ENCODE measurements at places on chromosomes 7 and 10. TPM values are rescaled to one million over a fixed set of nuclear protein-coding genes. Genes with fewer than 3 reads are reported as not detected.

The PANK1 gene
- 3.5 TPM for total RNA-seq

The CALCR gene
- 0.64 TPM for total RNA-seq

The GOLGA7B gene
- 4.1 TPM for total RNA-seq

The PDE6C gene
- not detected for total RNA-seq

The CSTF2T gene
- total RNA-seq = 20.1 TPM

The WAPL gene
- total RNA-seq = 38.0 TPM

The DNAH11 gene
- total RNA-seq = 0.28 TPM

DNA sequence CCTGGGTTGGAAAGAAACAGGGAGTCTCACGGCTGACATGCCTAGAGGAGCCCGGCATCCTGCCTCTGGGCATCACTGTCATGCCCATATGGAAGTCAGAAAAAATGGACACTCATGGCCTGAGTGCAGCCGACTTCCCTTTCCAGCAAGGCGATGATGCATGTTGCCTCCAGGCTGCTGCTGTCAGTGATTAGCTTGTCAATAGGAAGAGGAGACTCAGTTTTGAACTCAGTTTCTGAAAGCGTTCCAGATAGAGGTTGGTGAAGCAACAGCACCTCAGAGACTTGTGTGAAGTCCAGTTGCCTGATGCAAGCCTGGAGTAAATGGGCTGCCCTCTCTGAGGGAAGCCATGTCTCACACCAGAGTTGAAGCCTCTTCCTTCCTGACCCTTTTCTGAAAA, 148.4 kb downstream of the TPST1 start:
- DNase-seq = no peak

GRCh38 chr7:64876792-64877713, 26.0 kb upstream of the ZNF273 start:
- peak; percentile 68 for DNase-seq

DNA sequence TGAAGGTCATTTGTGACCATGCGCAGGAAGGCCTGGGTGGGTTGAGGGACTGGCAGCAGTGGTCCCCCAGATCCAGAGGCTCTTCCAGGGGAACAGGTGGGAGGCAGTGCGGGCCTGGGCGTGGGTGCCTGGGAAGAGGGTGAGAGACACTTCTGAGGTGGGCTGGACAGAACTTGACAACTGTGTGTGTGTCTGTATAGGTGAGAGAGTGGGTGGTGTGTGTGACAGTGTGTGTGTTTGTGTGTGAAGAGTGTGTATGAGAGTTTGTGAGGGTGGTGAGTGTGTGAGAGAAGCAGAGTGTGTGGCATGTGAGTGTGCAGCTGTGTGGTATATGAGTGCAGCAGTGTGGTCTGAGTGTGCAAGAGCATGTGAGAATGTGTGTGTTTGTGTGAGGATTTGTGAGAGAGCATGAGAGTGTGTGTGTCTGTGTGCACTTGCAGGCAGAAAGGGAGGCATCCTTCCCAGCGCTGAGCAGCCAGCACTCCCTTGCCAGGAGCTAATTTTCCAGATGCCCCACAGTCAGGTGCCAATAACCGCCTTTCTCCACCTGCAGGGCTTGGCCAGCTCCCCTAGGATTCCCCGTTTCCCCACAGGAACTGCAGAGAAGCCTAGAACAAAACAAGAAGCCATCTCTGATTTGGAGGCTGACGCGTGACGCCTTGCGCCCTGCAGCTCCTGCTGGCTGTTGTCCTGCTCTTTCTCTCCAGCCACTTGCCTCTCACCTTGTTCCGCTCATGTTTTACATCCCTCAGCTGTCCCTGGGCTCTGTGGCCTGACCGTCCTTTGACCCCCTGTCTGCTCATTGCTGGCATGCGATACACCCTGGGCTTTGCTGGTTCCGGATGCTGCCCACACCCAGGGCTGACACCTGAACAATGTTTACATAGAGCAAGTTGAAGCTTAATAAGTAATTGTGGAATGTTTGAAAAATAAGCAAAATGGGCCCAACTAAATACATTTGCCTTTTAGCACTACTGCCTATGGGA, 88.0 kb downstream of the TMEM178B start:
- no peak for DNase-seq

GRCh38 chr7:114086914-114087652, 168.3 kb upstream of the PPP1R3A start:
- DNase-seq = no peak

GRCh38 chr7:142745091-142745635, 4.1 kb upstream of the PRSS1 start:
- no peak for DNase-seq

DNA sequence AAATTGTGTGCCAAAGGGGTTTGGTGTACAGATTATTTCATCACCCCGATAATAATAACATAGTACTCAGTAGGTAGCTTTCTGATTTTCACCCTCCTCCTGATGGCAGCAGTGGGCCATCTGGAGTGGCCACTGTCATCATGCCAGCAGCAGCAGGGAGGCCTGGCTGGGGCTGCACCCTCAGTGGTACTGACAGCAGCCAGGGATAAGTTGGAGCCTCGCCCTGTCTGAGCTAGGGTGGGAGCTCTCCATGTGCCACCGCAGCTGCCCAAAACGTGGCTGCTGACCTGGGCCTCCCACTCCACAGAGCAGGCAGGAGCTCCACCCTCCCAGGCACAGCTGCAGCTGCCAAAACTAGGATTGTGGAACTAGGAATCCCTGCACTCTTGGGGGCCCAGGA, 700.8 kb upstream of the KCND2 start:
- DNase-seq = no peak

DNA sequence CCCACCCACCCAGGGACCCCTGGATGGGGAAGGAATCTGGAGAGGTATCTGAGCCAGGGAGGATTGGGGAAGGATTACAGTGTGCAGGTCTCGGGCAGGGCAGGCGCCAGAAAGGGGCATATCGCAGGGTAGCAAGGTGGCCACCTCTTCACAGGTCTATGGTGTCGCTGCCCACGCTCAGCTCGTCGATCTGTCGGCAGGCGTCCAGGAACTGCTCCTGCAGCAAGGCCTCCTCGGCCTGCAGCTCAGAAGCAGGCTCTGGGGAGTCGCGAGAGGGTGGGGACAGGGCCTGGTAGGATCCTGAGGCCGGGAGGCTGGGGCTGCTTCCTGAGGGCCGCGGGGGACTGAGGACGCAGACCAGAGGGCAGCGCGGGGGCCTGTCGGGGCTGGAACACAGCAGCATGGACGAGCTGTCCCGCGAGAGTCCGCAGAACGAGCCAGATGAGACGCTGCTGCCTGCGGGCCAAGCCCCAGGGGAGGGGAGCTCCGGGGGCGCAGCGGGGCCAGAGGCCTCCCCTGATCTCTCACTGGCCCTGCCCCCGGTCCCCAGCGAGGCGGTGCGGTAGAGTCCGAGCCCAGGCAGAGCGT, 7.1 kb upstream of the RBM28 start:
- no peak for DNase-seq

DNA sequence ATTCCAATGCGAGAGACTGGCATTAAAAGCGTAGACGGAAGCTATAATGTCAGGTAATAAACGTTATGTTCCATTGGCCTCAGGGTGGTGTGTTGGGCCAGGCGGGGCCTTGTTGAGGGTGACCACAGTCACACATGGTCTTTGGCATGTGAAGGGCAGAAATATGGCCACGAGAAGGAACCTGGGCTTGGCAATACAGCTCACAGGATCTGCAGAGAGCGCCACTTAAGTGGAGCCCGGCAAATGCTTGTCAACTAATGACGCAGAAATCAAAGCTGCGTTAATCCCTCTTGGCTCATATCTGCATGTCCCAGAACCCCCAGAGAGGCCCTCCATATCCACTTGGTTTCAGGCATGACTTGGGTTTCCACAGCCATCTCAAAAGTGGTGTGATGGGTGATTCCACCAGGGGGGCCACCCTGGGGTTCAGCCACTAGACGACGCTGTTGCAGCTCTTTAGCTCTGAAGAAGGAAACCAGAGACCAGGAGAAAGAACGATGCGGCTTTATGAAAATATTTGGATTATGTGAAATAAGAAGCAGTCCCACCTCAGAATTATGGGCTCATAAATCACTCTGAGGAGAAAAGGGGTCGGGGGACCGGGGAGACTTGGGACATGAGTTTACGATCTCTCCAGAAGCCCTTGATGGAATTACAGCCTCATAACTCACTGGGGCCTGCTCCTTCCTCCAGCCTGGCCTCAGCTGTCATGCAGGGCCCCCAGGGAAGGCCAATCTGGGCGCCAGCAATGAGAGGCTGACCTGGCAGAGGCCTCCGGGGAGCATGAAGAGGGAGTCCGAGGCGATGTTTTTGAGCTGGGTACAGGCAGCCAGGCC, 462.5 kb downstream of the PLXNA4 start:
- no peak for DNase-seq

DNA sequence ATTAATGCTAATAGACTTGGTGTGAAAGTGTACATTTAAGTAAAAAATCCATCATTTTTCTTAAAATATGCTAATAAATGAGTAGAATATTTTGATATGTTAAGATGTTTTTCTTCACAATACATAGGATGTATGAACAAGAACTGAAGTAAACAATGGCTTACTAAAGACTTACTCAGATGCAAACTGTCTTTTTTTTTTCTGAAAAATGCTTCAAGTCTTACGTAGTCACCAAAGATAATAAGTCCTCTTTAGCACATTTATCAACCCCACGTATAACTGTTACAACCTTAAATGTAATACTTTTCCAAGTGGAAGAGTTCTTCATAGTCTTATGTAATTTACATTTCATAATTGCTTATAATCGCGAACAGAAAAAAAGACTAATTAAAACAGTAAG, 54.8 kb downstream of the MDFIC start:
- DNase-seq = no peak

DNA sequence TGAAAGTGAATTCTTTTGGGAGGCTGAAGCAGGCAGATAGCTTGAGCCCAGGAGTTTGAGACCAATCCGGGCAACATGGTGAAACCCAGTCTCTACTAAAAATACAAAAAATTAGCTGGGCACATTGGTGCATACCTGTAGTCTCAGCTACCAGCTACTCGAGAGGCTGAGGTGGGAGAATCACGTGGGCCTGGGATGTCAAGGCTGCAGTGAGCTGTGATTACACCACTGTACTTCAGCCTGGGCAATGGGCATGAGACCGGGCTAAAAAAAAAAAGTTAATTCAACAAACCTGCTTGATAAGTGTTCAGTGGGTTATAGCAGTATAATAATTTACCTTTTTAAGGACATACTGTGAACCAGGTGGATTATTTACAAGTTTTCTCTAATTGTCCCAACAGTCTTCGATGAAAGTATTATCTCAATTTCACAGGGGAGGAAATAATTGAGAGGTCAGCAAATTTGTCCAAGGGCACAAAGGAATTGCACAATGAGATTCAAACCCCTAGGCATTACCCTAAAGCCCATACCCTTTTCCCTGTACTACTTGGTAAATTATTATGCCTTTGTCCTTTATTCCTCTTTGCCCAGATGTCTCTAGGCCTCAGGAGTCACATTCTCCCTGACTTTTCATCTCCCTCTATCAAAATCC, 13.1 kb upstream of the DLD start:
- DNase-seq = no peak

DNA sequence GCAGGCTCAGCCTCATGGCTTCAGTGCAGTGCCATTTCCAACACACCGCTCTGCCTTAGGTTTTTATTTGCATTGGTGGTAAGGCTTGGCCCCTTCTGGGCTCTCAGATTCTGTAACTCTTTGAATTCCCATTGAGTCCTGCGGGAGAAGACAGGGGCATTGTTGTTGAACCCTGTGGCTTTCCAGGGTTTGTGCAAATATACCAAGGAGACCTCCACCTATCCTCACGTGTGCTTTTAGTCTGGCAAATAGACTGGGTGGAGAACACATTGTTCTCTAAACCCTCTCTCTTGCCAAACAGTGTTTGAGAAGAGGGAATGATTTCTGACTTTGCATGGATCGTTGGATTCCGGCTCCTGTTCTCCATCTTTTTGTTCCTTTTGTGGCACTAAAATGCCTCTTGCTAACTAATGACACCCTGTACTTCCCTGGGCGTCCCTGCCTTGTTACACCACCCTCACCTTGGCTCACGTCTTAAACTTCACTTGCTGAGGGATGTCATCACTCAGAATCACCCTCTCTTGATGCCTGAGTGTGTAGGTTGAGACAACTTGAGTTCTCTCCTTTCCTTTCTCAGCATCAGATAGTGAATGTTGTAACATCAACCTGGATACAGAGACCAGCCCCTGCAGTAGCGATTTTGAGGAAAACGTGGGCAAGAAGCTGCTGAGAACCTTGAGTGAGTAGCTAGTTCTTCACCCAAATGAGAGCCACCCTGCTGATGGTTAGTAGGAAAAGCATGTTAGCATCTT, 40.5 kb downstream of the GOT1 start:
- DNase-seq = no peak

- no peak for DNase-seq
Observed at GRCh38 chr10:114708717-114709335, 50.8 kb upstream of the ABLIM1 start.

DNA sequence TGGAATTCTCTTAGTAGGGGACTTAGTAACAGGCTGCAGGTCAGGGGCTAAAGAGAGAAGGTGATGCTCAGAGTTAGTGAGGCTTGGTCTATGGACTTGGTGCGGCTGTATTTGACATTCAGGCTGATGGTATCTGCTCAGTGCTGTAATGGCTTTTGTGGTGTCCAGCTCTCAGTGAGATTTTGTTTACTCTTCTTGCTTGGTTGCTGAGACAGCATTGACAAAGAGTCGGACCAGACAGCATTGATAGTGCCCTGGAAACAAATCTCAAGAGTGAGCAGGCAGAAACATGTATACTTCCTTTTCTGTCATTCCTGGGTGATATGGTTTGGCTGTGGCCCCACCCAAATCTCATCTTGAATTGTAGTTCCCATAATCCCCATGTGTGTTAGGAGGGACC, 202.0 kb downstream of the STK31 start:
- no peak for DNase-seq

DNA sequence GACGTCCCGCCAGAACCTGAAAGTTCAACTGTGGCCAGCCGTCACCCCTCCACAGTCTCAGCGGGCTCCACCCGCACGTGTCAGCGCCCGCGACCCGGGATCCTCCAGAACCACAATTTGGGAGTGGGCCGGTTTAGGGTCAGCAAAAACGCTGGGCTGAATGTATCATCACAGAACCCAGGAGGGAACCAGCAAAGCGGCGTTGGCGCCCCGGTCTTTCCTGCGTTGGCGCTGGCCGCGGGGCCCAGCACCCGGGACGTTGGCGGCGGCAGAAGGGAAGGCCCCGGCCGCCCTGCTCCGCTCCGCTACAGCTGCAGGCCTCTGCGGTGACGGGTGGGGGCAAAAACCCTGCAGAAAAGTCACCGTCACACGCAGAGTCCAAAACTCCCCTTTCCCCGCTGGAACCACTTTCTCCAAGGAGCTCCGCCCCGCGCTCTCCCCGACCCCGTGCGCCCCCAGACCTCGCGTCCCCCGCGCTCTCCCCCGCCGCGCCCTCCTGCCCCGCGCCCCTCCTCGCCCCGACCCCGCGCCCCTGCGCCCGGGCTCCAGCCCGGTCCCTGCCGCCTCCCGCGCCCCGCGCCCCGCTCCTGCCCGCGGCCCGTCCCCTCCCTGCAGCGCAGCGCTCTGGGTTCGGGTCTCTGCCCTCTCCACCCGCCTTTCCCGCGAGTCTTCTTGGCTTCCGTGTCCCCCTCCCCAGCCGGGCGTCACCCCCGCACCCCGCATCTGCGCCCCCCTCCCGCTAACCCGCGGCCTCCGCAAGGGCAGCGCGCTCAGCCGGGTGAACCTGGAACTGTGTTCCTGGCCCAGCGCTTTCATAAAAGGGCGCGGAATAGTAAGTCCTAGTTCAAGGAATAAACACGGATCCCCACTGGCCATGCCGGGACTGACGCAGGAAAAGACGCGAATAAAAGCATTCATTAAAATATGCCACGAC, 24.0 kb upstream of the RNF32 start:
- no peak for DNase-seq
